ENCODE measurements at places on chromosomes 6 and 20. TPM values are rescaled to one million over a fixed set of nuclear protein-coding genes. Genes with fewer than 3 reads are reported as not detected.

The CLIC5 gene
- total RNA-seq, result 0.22 TPM

The CDH26 gene
- 1.0 TPM for total RNA-seq

DNA sequence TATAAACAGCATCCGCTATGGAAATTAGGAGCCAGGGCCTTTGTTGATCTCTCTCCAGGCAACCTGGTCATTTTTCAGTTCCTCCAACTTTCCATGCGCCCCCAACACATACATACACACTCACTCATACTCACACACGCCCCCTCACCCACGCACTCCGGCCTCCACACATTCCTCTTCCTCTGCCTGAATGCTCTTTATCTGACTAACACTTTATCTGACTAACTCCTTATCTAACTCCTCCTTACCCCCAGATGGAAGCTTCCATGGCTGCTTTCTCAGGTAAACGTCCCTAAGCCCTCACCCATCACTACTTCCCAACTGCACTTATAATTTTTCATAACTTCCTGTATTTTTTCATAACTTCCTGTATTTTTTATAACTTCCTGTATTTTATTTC is 17.4 kb downstream of the CASS4 start:
- no peak for DNase-seq

- DNase-seq, result peak; percentile 84
Observed at GRCh38 chr6:69232911-69233448, 563.8 kb downstream of the LMBRD1 start.

DNA sequence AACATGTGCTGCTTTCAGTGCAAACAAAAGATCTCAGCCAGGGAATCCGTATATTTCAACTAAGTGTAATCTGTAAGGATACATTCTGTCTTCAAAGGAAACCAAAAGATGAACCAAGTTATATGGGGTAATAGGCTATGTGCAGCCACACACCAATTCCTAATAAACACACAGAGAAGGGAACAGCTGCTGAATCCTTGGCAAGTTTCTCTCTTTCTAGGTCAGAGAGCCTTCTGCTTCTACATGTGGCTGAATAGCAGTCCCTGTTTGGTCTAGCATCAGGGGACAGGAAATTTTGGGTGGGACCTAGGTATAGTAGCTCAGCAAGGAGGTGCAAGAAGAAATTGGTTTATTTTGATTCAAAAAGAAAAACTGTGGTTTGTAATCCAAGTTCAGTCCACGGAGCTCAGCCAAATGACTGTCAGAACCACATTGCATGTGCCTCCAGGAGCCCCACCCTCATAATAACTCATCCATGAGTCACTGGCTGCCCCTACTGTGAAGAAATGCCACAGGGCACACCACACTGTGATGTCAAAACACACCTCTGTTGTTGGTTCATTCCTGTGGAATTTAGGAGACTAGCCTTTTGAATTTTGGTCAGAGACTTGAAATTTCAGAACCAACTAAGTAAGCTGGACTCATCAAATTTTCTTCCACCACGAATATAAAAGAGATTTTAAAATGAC is 21.1 kb downstream of the SPTLC3 start:
- no peak for DNase-seq

GRCh38 chr20:55934146-55934545 is 71.2 kb downstream of the CBLN4 start:
- DNase-seq, result no peak

- DNase-seq, result no peak
Observed at GRCh38 chr20:49901588-49901987, 13.7 kb downstream of the SPATA2 start.

GRCh38 chr20:19285436-19285835 is 73.0 kb downstream of the SLC24A3 start:
- no peak for DNase-seq

GRCh38 chr6:157527471-157527907 is 146.5 kb downstream of the ZDHHC14 start:
- no peak for DNase-seq

- DNase-seq, result no peak
Observed at GRCh38 chr6:166556863-166557322, 29.6 kb downstream of the RAMACL start.

DNA sequence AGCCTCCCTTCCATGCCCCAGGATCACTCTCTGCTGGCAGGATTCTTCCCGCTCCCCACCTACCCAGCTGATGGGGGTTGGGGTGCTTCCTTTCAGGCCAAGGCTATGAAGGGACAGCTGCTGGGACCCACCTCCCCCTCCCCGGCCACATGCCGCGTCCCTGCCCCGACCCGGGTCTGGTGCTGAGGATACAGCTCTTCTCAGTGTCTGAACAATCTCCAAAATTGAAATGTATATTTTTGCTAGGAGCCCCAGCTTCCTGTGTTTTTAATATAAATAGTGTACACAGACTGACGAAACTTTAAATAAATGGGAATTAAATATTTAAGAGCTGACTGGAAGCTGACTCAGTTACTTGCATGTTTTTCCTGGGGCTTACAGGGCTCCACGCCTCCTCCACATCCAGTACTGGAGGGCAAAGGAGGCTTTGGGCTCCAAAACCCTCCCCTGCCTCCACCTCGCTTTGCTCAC is 24.3 kb upstream of the FANCE start:
- DNase-seq, result no peak

All from WTC11 (cell line).